ENCODE measurements at places on chromosomes 5 and 9. TPM values are rescaled to one million over a fixed set of nuclear protein-coding genes. Genes with fewer than 3 reads are reported as not detected.
A peak's percentile ranks its signal among the peaks of the same experiment; 100 is the strongest.

Gene PDE8B
- 0.91 TPM for polyA plus RNA-seq

GRCh38 chr5:96952974-96953730, 17.3 kb downstream of the LNPEP start:
- no peak for DNase-seq
- no peaks in the 10 kb centered on the region for H3K27me3 ChIP-seq
- peaks cover 4% of the 10 kb centered on the region for H3K4me1 ChIP-seq
- no peak overlapping the region for H3K4me3 ChIP-seq
- 0 out of 2 replicates have a peak overlapping the region, but pooled peaks have one; percentile 29 for H3K27ac ChIP-seq

DNA sequence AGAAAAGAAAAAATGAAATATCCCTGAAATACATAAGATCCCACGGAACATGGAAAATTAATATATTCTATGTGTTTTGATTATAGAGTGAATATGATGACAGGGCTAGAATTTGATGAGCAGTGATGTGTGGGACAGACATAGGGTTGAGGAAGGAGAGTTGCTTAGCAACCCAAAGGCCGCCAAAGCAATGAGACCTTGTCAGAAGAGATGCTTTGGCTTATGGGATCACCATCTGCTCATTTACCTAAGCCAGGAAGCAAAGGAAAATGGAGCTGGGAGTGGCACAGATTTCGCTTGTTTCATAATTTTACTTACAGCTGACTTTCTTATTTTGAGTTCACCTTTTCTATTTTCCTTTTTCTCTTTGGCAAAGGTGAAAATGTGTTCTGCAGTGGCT, 20.9 kb upstream of the HAPLN1 start:
- H3K4me1 ChIP-seq, result no peaks in the 10 kb centered on the region
- no peaks in the 10 kb centered on the region for H3K27me3 ChIP-seq
- DNase-seq, result no peak
- no peaks in the 10 kb centered on the region for H3K36me3 ChIP-seq
- no peak overlapping the region for H3K27ac ChIP-seq

- no peak overlapping the region for H3K4me3 ChIP-seq
- no peaks in the 10 kb centered on the region for H3K27me3 ChIP-seq
- no peak for DNase-seq
- H3K27ac ChIP-seq, result no peak overlapping the region
- no peaks in the 10 kb centered on the region for H3K36me3 ChIP-seq
These were observed 199.0 kb downstream of the ARHGAP26 start for GRCh38 chr5:142969186-142969585.

Gene ENG
- 2.6 TPM for polyA plus RNA-seq

- H3K4me3 ChIP-seq, result peak overlapping the region; percentile 73
- H3K27ac ChIP-seq, result peak overlapping the region; percentile 83
- H3K27me3 ChIP-seq, result no peaks in the 10 kb centered on the region
- DNase-seq, result peak; percentile 65
- H3K4me1 ChIP-seq, result peaks cover 12% of the 10 kb centered on the region
These were observed 402 bp downstream of the BRD8 start for GRCh38 chr5:138177941-138178515.

GRCh38 chr5:179420476-179420875, 75.2 kb upstream of the ADAMTS2 start:
- DNase-seq, result no peak
- H3K27ac ChIP-seq, result no peak overlapping the region
- H3K36me3 ChIP-seq, result no peaks in the 10 kb centered on the region
- H3K4me1 ChIP-seq, result no peaks in the 10 kb centered on the region
- H3K27me3 ChIP-seq, result no peaks in the 10 kb centered on the region

DNA sequence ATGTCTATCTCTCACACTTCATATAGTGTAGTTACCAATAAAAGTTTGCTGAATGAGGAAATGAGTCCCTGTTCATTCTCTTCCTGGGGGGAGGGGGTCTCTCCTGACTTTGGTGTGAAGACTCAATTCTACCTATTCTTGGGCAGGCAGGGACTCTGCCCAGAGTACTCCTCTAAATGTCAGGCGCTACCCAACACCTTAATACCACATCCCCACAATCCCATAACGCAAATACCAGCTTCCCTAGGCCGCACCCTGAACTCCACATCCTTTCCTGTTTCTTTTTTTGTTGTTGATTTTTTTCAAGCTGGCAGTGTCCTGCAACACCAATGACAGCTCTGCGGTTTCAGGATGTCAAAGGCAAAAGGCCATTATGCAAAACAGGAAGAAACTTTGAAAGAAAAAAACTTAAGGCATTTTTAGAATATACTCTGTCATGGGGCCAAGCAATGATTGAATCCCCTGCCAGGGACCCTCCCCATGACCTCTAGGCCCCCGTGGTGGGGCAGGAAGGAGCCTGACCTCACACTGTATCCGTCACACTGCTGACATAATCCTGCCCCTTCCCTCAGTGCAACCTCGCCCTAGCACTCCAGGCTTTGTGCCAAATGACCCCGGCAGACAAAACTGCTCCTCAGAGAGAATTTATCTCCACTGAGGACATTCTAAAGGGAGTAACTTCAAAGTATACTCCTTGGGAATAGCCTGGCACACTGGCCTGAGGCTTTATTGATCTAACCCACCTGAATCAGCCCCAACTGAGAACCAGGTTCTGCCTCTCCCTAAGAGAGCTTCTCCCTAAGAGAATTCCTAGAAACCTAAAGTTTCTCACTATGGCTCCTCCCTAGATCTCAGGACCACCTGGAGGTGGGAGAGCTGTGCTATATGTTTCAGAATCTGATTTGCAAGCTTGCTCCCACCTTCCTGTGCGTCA, 8.0 kb downstream of the B4GALT1 start:
- no peak for DNase-seq
- H3K4me1 ChIP-seq, result peaks cover 36% of the 10 kb centered on the region
- no peaks in the 10 kb centered on the region for H3K36me3 ChIP-seq

GRCh38 chr5:143331956-143332355, 71.5 kb downstream of the NR3C1 start:
- no peak overlapping the region for H3K4me3 ChIP-seq
- H3K4me1 ChIP-seq, result no peaks in the 10 kb centered on the region
- no peak overlapping the region for H3K27ac ChIP-seq
- H3K36me3 ChIP-seq, result no peaks in the 10 kb centered on the region
- DNase-seq, result no peak

DNA sequence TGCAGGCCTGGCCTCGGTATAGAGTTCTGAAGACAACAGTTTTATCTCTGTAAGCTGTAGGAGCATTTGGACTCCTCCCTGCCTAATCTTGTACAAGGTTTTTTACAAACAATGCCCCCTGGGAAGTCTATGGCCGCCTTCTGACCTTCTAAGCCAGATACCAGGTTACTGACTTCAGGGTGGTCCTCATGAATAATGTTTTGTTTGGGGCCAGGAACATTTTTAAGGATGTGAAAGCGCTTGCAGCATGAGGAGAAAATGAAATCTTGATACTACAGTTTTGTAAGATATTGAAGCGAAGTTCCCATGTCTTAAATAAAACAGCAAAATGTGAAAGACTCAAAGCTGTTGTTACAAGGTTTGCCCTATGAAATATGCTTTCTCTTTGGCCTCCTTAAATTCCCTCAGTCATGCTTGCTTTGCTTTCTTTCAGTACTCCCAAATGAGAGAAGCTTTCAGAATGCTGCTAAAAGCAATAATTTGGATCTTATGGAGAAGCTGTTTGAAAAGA, 5.2 kb downstream of the ANKDD1B start:
- H3K27ac ChIP-seq, result no peak overlapping the region
- no peaks in the 10 kb centered on the region for H3K36me3 ChIP-seq
- no peaks in the 10 kb centered on the region for H3K27me3 ChIP-seq

GRCh38 chr9:77011973-77012821, 7.3 kb upstream of the FOXB2 start:
- peak; percentile 92 for DNase-seq
- peaks cover 80% of the 10 kb centered on the region for H3K27me3 ChIP-seq
- H3K27ac ChIP-seq, result no peak overlapping the region
- peaks cover 52% of the 10 kb centered on the region for H3K4me1 ChIP-seq
- no peaks in the 10 kb centered on the region for H3K36me3 ChIP-seq

Gene PDCD1LG2
- polyA plus RNA-seq, result not detected

DNA sequence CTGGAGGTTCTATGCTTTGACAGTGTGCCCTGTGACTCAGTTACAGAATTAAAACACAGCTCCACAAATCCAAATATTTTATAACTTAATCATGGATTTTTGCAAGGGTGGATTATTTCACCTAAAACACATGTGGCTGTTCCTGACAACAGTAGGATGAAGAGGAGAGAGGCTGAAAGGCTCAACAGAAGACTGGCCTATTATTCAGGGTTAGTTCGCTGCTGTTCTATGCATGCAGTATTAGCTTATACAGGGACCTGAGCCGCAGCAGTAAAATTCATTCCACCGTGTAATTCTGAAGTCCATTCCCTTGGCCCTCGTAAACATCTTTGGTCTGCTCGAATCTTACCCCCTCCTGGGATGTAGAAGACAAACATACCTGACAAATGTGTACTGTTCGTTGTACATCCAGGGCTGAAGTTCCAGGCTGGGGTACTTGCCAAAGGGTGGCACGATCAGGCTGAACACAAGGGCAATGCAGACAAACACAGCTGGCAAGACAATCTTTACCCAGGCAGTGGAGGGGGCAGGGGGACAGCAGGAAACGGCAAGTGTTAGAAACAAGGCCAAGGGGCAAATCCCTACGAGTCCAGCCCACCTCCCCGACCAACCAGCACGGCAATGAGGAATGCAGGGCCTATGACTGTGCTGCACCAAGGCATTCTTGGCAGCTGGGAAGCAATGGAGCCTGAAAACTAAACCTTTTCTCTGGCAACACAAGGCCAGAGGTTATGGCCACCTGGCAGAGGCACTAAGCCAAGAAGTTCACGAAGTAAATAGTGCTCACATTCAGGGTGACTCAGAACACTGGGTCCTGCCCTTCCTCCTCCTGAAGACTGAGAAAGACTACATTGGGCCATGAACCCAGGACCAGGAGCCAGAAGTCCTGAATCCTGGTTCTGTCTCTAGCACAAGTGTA, 46.8 kb downstream of the NIPSNAP3B start:
- no peaks in the 10 kb centered on the region for H3K36me3 ChIP-seq
- H3K4me1 ChIP-seq, result no peaks in the 10 kb centered on the region
- H3K27ac ChIP-seq, result no peak overlapping the region
- H3K27me3 ChIP-seq, result no peaks in the 10 kb centered on the region
- DNase-seq, result peak; percentile 22

GRCh38 chr9:112887381-112887780, 3.3 kb downstream of the SLC46A2 start:
- H3K27ac ChIP-seq, result no peak overlapping the region
- no peaks in the 10 kb centered on the region for H3K4me1 ChIP-seq
- H3K4me3 ChIP-seq, result no peak overlapping the region
- DNase-seq, result peak; percentile 87

Gene SLIT3
- 0.71 TPM for polyA plus RNA-seq

GRCh38 chr5:159103086-159103485, 3.4 kb upstream of the EBF1 start:
- no peak for DNase-seq
- H3K27me3 ChIP-seq, result peaks cover 90% of the 10 kb centered on the region
- no peak overlapping the region for H3K27ac ChIP-seq

DNA sequence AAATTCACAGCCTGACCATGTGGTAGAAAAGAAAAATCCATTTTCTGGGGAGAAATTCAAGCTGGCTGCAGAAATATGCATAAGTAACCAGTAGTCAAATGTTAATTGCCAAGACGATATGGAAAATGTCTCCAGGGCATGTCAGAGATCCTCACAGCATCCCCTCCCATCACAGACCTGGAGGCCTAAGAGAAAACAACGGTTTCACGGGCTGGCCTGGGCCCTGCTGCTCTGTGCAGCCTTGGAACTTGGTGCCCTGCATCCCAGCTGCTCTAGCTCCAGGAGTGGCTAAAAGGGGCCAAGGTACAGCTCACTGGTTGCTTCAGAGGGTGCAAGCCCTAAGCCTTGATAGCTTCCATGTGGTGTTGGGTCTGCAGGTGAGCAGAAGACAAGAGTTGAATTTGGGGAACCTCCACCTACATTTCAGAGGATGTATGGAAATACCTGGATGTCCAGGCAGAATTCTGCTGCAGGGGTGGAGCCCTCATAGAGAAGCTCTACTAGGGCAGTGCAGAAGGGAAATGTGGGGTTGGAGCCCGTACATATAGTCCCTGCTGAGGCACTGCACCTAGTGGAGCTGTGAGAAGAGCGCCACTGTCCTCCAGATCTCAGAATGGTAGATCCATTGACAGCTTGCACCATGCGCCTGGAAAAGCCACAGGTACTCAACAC, 49.7 kb downstream of the PTBP3 start:
- H3K27me3 ChIP-seq, result no peaks in the 10 kb centered on the region
- H3K27ac ChIP-seq, result no peak overlapping the region
- peak; percentile 27 for DNase-seq
- no peaks in the 10 kb centered on the region for H3K36me3 ChIP-seq

GRCh38 chr5:176619569-176620332, 9.8 kb upstream of the GPRIN1 start:
- peak; percentile 61 for DNase-seq
- no peaks in the 10 kb centered on the region for H3K36me3 ChIP-seq
- no peak overlapping the region for H3K27ac ChIP-seq
- no peaks in the 10 kb centered on the region for H3K4me1 ChIP-seq
- H3K27me3 ChIP-seq, result peaks cover 38% of the 10 kb centered on the region
- peak overlapping the region; percentile 54 for H3K4me3 ChIP-seq

Gene NR5A1
- not detected for polyA plus RNA-seq

GRCh38 chr5:40735609-40736008, 20.2 kb downstream of the TTC33 start:
- no peaks in the 10 kb centered on the region for H3K36me3 ChIP-seq
- no peak overlapping the region for H3K4me3 ChIP-seq
- H3K27ac ChIP-seq, result no peak overlapping the region
- no peak for DNase-seq
- no peaks in the 10 kb centered on the region for H3K4me1 ChIP-seq

DNA sequence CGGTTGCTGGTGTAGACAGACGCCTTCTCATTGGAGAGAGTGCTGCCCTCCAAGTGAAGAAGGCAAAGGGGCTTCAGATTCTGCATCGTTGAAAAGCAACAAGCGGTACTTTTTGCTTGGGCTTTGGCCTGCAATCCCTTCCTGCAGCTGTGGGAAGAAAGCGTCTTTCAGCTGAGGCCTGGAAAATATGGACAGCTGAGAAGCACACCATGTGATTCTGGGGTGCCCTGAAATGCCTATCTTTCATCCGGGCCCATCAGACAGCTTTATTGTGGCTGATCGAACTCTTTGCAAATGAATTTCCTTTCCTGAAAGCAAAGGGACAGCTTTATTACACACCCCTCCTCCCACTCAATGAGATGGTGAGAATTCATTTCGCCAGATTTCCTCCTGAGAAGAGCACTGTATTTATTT, 74.0 kb downstream of the NSG2 start:
- no peak overlapping the region for H3K27ac ChIP-seq
- no peaks in the 10 kb centered on the region for H3K27me3 ChIP-seq
- no peaks in the 10 kb centered on the region for H3K4me1 ChIP-seq
- no peak for DNase-seq
- no peak overlapping the region for H3K4me3 ChIP-seq

Gene CARD6
- polyA plus RNA-seq, result 0.32 TPM

- H3K27ac ChIP-seq, result no peak overlapping the region
- H3K4me1 ChIP-seq, result no peaks in the 10 kb centered on the region
- DNase-seq, result no peak
- H3K36me3 ChIP-seq, result no peaks in the 10 kb centered on the region
These were observed 91.5 kb upstream of the CDH9 start for GRCh38 chr5:27129926-27130325.

- no peaks in the 10 kb centered on the region for H3K4me1 ChIP-seq
- no peak overlapping the region for H3K4me3 ChIP-seq
- no peak overlapping the region for H3K27ac ChIP-seq
- peak; percentile 88 for DNase-seq
- H3K36me3 ChIP-seq, result peaks cover 3% of the 10 kb centered on the region
These were observed 20.4 kb downstream of the GNPDA1 start for GRCh38 chr5:141992349-141992963.

Gene C9orf153
- 0.24 TPM for polyA plus RNA-seq

GRCh38 chr5:77425420-77425819, 66.7 kb downstream of the WDR41 start:
- no peaks in the 10 kb centered on the region for H3K4me1 ChIP-seq
- no peak for DNase-seq
- no peak overlapping the region for H3K4me3 ChIP-seq
- H3K36me3 ChIP-seq, result 0 out of 2 replicates have a peak, but pooled peaks cover 2% of the 10 kb centered on the region

Measured in GM23338 (cell line).